Kidney (tissue), 22 donors: ENCODE measurements at places on chromosomes 7 and 10. TPM values are rescaled to one million over a fixed set of nuclear protein-coding genes. Genes with fewer than 3 reads are reported as not detected.

CPN1 gene
- polyA plus RNA-seq: 0.43 TPM

DNA sequence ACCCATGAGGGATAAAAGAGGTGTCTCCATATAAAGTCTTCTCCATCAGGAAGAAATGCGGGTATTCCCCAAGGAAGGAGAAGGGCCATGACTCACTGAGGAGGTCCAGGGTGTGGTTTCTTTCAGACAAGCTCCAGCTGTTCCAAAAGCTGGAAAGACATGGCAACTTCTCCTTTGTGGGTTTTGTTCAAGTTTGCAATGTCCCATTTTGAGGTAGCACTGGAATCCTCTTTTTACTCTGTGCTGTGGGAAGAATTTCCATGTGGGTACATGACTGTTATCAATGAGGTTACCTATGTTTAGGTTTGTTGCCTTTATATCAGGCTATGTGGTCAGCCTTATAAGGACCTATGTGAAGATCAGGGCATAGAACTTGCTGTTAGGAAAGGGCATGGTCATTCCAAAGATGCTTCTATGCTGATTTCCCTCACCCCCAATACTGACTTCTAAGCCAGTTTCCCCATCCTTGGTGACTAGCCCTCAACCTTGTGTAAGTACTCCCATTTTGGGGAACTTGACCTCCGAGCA, 697.5 kb downstream of the INHBA start:
- DNase-seq: no peak

GRCh38 chr10:62027841-62028501, 126.5 kb downstream of the ARID5B start:
- DNase-seq: no peak

DNA sequence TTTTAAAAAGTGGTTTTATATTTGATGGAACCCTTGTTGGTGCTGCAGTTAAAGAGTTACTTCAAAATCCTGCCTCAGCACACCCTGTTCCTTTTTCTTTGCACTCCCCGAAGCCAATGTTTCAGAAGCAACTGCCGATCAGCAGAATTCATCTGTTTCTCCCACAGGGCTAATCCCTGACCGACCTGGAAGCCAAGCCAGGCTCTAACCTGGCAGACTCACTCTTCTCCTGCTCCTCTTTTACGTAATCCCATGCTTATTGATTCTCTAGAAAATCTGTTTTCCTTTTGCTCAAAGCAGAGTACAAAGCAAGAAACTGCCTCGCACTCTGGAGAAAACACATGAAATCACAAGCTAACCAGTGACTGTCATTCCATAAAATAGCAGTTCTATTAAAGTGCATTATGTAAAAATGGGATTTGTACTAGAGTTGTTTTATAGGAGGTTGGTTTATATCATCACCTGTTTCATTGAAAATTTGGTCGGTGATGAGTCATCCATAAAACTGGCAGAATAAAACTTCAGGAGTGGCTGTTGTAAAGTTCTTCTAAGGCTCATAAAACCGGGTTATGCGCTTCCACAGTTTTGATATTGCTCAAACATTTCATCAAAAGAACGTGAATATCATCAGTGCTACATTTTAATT, 99.9 kb downstream of the CNTNAP2 start:
- DNase-seq: no peak

GRCh38 chr10:17113889-17114540, 15.6 kb downstream of the CUBN start:
- no peak for DNase-seq
